ENCODE measurements at places on chromosomes 5 and 9.

GRCh38 chr9:134689321-134690181 lies 47.9 kb downstream of the COL5A1 start:
- no peak for DNase-seq

GRCh38 chr5:61245486-61245885 lies 83.2 kb upstream of the SMIM15 start:
- DNase-seq = no peak

DNA sequence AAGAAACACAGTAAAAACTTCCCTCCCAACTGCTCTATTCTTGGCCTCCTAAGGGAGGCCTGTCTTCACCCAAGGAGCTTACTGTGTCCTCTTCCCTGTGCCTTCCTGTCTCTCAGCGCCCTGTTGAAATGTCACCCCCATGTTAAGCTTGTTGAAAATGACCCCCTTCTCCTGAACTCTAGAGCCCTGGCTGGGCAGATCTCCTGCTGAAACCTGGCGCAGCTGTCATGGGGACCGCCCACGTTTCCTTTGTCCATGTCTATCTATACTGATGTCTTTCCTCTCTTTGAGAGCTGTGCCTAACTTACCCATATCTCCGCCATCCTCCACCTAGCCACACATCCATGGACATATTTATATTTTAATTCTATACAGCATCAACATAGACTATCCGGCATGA lies 33.3 kb downstream of the PTCH1 start:
- DNase-seq = no peak

DNA sequence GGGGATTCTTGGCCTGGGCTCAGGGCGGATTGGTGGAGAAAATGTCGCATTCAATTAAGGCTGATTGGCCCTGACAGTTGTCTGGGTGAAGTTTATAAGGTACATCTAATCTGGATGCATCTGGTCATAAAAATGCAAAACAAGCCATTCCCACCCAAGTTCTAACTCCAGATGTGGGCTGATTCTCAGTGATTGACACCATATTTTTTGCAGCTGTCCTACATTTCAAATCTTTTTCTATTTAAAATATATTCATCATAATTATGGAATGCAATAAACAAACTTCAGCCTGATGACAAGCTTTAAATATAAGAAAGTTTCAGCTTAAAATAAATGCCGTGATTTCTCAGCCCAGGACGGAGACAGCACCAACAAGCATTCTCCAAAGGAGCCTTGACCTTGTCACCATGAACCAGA lies 146.4 kb upstream of the SMIM23 start:
- DNase-seq = no peak

GRCh38 chr5:72141440-72142355 lies 34.4 kb downstream of the MAP1B start:
- DNase-seq = no peak

- DNase-seq = no peak
Measured at GRCh38 chr5:122942164-122942914, 94.2 kb downstream of the PPIC start.

GRCh38 chr9:76744336-76744735 lies 19.9 kb upstream of the PCA3 start:
- DNase-seq = no peak

DNA sequence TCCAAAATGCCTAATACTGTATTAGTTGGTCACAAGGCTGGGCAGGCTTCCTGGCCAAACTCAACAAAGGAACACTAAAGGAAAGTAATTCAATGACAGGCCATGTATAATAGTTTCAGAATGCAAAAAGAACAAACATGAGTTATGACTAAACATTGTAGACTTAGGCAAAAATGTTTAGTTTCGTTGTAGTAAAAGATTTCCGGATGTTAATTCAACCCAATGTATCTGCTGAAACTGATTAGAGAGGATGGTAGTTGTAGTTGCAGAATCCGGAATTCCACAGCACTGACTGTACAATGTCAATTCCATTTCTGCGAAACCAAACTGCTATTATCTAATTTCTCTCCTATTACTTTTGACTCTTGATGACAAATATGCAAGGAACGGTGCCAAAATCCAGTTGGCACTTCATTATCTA lies 117.9 kb upstream of the FST start:
- DNase-seq = no peak

Measured in NCI-H1436 treated with DMSO at 0.1 percent for 48 hours (cell line).